ENCODE measurements at places on chromosomes 3 and 15.

DNA sequence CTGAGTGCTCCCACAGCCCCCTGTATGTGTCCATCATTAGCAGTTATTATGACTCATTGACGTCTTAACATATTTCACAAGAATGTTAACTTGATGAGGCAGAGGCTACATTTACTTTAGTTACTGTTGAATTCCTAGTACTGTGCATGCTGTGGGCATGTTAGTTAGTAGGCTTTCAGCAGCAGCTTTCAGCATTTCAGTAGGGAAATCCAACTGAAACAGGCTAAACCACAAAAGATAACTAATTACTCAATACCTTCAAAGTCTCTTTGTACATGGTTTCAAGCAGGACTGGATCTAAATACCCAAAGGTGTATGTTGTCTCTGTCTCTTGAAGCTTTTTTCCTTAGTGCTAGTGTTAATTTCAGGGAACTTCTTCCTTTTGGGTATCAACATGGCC is 229.9 kb upstream of the SUCLG2 start:
- DNase-seq, result no peak

GRCh38 chr3:42043099-42043813 is 47.9 kb upstream of the TRAK1 start:
- peak; percentile 69 for DNase-seq

GRCh38 chr3:141575879-141576743 is 89.3 kb downstream of the RASA2 start:
- no peak for DNase-seq

GRCh38 chr3:195591852-195592251 is 8.1 kb upstream of the APOD start:
- DNase-seq, result no peak

DNA sequence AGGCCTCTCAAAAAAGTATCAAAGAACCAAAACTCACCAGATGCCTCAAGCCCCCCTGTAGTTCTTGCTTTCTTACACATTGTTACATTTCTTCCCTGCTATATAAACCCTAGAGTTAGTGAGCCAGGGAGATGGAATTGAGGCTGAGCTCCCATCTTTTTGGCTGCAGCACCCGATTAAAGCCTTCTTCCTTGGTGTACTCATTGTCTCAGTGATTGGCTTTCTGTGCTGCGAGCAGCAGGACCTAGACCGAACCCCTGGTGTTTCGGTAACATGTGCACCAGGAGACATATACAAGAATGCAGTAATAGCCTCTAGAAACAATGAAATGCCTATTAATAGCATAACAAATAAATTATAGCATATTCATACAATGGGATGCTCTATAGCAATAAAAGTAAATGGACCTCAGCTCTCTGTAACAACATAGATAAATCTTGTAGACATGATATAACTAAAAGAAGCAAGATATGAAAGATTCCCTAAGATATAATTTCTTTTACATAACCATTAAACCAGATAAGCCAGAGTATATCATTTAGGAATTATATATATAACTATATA is 174.0 kb downstream of the NEK11 start:
- DNase-seq, result no peak

DNA sequence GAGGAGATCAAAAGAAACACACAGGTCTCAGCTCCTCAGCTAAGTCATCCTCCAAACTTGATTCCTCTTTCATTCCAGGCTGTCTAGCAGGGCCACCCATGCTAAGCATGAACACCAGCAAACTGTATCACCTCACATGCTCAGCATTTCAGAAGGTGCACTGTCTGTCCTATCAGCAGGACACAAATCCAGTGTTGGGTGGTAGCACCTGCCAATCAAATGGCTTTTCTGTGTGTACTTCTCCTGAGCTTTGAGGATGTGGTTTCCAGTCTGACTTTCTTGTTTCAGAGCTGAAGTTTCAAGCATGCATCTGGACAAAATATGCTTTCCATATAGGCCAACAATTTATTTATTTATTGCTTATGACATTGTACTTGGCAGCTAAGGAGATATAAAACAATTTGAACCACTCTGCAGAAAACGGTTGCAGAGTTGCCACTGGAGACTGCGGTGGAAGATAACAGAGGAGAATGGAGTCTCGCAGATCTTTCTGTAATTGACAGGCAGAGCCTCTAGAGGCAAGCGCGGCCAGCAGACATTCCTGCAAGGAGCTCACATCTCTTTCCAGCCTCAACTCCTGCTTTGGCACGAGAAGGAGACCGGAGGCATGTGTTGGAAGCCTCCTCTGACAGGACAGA is 167.1 kb upstream of the WNT5A start:
- no peak for DNase-seq

DNA sequence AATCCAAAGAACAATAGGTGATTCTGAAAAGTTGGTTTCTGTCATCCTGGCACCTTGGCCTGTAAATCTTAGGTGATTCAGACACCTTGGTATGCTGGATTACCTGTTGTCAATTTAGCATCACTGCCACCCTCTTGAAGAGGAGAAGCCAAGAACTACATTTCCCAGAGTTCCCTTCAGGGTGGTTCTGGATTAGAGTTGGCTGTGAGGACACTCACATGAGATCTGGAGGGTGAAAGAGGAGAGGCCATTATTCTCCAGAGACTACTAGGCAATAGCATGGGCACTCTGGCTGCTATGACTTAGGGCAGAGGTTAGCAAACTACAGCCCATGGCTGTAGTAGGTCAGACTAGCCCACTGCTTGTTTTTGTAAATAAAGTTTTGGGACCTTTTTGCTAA is 41.7 kb upstream of the CORO2B start:
- no peak for DNase-seq

DNA sequence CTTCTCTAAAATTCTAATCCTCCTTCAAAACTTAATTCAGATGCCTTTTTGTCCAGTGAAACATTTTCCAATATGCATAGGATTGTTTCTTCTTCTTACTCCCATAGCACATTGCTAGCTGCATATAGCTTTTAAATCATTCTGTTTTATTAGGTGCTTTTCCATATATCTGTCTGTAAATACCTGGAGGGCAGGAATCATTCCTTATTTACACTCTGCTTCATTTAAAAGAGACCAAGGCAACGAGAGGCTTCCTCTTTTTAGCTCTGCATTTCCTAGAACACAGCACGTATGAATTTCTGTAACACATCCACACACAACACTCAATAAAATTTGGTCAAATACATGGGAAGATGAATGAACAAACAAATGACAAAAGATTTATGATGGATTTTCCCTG is 43.5 kb upstream of the KPNA4 start:
- DNase-seq, result no peak

DNA sequence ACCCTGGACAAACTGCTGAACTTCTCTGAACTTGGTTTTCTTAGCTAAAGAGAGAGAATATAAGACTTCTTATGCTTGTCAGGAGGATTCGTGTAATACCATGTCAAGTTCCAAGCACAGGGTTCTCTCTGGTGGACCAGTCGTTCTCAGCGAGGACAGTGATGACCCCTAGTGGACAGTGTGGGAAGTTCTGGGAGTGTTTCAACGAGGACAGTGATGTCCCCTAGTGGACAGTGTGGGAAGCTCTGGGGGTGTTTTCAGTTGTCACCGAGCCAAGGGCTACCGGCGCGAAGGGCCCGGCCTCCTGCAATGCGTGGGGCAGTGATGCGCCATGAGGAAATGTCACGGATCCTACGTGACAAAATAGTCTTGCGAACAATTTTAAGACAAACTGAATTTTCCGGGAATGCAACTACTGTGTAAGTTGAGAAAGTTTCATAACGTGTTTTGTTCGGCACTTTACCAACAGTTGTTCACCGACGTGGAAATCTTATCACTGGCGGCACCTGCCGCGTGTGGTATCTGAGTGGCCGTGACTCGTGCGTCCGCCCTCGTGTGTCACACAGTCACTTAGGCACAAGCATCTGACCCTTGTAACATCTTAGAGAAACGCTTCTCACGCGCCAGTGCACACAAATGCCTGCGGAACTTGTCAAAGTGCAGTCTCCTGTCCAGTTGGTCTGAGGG is 39.3 kb upstream of the MUC4 start:
- DNase-seq, result peak; percentile 89

DNA sequence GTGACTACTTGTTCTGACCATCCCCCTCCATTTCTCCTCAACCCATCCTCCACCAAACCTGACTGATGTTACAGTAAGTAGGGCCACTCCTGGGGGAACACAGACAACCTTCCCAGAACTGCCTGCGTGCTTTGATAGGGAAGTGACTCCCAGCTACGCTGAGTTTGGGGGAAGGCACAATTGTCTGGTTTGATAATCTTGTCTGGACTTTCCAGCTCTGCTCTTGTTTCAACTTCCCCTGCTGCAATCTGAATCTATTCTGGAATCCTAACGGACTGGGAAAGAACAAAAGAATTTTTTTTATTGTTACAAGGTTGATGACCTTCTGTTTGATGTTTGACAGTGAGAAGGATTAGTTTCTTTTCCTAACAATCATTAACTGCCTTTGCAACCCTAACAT is 895.6 kb downstream of the ROBO1 start:
- no peak for DNase-seq

DNA sequence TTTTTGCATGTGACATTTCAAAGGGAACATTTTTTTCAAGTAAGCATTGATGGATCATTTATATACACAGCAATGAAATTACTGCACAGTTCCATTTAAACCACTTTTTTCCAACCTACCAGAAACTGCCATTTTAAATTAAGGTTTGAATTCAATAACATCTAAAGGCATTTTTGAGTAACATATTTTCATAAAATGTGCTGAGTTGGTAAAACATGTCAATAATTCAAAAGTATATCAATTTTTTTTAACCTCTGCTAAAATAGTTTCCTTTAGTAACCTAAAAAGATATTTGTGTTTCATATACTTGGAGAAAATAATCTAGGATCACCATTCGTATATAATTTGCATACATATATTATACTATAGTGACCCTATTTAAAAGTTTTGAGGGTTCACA is 355.1 kb upstream of the KCNMB2 start:
- DNase-seq, result no peak

DNA sequence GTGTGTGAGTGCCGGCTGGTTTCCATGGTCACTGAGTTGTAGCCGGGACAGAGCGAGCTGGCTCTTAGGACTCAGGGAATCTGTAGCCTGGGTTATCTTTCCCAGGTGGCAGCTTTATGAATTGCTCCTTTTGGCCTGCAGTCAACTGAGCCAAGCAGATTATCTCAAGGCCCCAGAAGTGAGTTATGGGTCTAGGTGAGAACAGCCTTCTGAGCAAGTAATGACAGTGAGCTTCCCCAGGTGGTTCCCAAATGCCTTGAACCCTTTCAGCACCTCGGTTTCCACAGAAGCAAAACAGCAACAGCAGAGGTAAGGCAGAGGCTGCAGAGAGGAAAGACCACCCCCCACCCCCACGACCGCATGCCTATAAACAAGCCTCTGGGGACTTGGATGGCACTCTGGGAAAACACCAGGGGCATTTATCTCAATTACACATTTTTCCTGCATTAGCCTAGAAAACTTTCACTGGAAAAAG is 56.7 kb upstream of the DGKG start:
- DNase-seq, result no peak

DNA sequence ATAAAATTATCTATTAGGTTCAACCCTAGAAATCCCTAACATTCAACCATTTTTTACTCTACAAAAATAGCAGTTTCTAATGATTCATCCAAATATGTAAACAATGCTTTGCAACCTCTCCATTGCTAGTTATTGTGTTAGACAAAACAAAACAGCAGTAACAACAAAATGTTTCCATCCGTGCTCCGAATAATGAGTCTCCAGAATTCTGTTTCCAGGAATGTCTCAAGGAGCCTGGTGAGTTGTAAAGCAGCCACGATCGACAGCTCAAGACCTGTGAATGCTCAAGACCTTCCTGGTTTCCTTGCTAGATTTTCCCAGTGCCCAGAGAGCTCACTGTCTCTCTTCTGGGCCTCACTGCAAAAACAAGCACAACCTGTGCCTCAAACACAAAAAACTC is 49.9 kb downstream of the CHRD start:
- no peak for DNase-seq

GRCh38 chr15:74180881-74181602 is 7.5 kb downstream of the ISLR start:
- no peak for DNase-seq

- no peak for DNase-seq
These were observed 18.1 kb upstream of the RAF1 start for GRCh38 chr3:12681943-12682390.

GRCh38 chr3:4979428-4980228 is at the start of gene BHLHE40:
Gene BHLHE40 (plus strand): TSS chr3:4979437. CDS start chr3:4979719, 282 bp downstream.
- DNase-seq, result peak; percentile 73

DNA sequence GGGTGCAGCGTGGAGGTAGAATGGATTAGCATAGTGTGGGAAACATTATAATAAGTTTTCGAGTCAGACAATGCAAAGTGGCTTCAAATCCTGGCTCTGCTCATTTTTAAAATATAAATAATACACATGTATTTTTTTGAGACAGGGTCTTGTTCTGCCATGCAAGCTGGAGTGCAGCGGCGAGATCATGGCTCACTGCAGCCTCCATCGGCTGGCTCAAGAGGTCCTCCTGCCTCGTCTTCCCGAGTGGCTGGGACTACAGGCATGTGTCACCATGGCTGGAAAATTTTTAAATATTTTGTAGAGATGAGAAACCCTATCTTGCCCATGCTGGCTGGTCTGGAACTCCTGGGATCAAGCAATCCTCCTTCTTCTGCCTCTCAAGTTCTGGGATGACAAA is 194.9 kb downstream of the ROBO1 start:
- no peak for DNase-seq

GRCh38 chr3:23402728-23403492 is 199.8 kb downstream of the UBE2E2 start:
- no peak for DNase-seq

DNA sequence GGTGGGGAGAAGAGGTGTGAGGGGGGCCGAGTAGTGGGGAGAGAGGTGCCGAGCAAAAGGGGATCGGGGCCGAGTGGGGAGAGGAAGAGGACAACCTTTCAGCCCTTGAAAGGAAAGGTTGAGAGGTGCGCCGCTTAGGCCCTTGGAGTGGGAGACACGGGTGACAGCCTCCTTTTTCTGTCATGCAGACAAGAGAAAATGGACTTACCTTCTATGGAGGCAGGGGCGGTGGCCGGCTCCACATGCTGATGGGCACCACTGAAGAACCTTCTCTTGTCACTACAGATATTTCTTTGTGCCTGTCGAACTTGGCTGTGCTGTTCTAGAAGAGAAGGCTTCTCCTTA is 421 bp downstream of the KLHL18 start:
- no peak for DNase-seq

GRCh38 chr3:180409883-180410282 is 192.1 kb upstream of the TTC14 start:
- no peak for DNase-seq

- DNase-seq, result no peak
These were observed 6.5 kb upstream of the USP3 start for GRCh38 chr15:63497642-63498467.

GRCh38 chr3:50936389-50936788 is 261.7 kb downstream of the DOCK3 start:
- no peak for DNase-seq

DNA sequence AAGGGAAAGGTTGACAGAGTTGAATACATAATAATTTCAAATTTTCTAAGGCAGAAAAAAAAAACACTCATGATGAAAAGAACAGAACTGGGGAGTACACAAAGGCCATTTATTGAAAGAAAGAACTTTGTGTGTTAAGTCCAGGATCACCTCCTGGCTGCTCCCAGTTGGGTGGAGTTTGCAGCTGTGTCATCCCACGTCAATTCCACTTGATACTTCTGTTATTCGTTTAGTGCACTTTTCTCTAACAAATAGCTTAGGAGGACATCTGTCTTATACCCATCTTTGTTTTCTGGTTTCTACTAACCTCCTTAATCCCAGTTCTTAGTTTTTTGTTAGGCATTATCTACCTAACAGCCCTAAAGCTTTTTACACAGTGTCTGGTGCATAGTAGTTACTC is 44.7 kb downstream of the SGO1 start:
- DNase-seq, result no peak

All from nephron progenitor cell (in vitro differentiated cells).